ENCODE measurements at places on chromosomes 16 and 17.

DNA sequence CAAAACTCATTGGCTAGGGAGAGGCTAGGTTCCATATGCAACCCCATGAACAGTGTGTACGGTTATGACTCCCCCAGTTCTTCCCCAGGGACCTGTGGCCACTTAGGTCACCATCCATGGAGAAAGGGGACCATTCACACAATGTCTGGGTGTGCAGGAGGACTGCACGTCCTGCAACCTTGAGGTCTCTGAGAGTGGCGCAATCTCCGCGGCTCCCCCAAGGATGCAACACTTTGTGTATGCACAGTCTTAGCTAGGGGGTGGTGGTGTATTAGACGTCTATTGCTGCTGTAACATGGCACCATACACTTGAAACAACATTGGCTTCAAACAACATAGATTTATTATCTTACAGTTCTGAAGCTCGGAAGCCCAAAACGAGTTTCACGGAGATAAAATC is 65.6 kb upstream of the CBX4 start:
- no peak for DNase-seq

DNA sequence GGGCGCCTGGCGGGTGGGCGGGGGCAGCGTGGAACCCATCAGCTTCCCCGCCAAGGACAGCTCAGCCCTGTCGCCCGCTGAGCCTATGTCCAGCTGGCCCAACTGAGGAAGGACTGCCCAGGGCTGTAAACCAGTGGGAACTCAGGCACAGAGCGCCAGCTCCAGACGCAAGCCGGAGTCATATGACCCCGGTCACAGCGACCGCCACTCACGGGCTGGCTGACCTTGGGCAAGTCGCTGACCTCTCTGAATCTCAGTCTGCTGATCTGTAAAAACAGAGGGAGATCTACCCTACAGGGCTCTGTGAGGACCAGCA is 170.0 kb downstream of the C16orf78 start:
- DNase-seq, result no peak

GRCh38 chr17:49509588-49509917 is 14.5 kb downstream of the NGFR start:
- DNase-seq, result no peak

- no peak for DNase-seq
Observed at GRCh38 chr16:46973996-46974324, 486 bp upstream of the DNAJA2 start.

DNA sequence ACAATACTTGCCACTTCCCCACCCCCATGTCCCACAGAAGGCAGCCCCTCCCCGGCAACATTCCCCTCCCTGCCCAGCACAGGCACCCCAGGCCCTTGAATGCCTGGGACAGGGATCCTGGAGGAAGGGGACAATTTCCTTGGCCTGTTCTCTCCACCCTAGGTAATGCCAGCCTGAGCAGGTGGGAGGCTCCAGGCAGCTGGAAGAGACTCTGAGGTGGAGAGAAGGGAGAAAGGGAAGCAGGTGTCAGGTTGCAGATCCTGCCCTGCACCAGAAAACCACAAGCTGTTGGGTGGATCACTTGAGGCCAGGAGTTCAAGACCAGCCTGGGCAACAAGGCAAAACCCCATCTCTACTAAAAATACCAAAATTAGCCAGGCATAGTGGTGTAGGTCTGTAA is 8.9 kb downstream of the MPP2 start:
- no peak for DNase-seq

DNA sequence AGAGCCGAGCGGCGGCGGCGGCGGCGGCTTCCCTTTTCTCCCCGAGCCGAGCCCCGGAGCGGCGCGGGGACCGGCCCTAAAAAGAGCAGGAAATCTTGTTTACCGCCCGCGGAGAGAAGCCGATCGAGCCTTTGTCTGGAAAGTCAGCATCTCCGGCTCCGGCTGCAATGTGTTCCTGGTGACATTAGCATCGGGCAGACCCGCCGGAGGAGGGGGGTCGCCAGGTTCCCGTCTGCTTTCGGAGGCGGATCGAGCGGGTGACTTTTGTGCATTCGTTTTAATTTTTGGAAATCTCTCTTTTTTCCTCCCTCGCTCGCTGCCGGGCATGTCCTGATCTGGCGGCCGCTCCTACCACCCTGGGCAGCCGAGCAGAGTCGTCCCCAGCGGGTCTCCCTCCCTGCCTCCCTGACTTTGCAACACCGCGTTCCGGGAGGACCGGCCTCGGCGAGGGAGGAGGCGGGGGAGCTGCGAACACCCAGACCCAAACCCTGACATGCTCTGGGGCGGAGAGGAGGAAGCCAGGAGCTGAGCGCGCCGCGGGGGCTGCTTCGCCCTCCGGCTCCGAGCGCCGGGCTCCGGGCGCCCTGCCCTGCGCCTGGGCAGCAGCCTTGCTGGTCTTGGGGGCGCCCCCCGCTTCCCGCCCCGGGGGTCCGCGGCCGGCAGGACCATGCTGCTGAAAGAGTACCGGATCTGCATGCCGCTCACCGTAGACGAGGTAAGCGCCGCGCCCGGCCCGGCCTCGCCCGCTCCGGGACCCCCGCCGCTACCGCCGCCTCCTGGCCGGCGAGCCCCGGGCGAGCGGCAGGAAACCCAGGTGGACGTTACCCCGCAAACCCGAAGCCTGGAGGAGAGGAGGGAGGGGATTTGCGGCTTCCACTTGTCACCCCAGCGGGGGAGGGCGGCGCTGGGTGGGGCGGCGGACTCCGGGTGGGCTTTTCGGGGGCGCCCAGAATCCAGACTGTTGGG is 690 bp downstream of the PITPNC1 start:
- no peak for DNase-seq

DNA sequence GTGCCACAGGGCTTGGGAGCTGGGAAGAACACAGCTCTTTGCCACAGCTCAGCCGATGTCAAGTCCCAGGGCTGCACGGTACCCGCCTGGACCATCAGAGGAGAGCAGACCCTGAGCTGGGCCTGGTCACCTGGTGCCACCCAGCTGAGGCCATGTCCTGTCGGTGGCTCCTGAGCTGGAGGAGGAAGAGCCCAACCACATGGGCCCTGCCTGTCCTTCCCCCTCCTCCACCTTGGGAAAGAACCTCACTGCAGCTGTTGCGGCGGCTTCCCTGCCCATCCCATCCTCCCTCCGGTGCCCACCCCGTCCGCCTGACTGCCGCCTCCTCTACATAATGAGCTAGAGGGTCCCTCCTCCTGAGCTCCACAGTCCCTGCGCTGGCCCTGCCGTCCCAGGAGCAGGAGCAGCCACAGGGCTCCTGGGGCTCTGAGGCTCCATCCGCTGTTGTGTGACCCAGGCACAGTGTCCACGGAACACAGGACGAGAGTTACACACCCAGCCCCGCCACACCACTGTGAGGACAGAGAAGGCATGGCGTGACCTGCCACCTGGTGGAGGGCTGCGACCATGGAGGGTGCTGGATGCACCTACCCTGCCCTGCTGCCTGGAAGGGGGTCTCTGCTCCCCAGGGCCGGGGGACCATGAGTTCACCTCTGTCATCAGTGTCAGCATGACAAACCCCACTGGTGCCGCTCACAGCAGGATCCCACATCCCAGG is 21.4 kb upstream of the CHMP6 start:
- no peak for DNase-seq

DNA sequence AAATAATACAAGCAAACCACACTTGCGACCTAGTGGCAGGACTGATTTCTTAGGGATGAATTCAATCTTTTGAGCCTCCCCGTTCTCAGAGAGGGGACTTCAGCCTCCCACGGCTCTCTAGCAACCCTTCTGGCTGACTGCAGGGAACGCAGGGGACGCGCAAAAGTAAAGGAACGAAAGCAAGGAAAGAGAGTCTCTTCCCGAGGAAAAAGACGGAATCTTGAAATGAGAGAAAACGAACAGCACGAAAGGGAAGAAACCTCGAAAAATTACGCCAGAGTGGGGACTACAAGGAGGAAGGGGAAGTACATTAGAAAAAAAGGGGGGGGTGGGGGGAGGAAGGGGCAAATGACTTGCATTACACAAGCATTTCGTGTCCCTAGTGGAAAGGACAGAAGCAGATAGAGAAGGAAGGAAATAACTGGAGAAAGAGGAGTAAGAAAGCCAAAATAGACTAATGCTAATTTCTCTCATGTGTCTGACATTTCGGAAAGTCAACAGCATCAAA is 1.2 kb downstream of the GRB2 start:
- DNase-seq, result peak; percentile 57

DNA sequence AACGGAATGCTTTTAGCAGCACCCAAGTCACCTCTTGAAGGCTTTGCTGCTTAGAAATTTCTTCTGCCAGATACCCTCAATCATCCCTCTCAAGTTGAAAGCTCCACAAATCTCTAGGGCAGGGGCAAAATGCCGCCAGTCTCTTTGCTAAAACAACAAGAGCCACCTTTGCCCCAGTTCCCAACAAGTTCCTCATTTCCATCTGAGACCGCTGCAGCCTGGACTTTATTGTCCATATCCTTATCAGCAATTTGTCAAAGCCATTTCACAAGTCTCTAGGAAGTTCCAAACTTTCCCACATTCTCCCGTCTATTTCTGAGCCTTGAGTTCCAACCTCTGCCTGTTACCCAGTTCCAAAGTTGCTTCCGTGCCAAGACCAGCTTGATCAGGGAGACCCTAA is 27.4 kb downstream of the TMC6 start:
- DNase-seq, result no peak

DNA sequence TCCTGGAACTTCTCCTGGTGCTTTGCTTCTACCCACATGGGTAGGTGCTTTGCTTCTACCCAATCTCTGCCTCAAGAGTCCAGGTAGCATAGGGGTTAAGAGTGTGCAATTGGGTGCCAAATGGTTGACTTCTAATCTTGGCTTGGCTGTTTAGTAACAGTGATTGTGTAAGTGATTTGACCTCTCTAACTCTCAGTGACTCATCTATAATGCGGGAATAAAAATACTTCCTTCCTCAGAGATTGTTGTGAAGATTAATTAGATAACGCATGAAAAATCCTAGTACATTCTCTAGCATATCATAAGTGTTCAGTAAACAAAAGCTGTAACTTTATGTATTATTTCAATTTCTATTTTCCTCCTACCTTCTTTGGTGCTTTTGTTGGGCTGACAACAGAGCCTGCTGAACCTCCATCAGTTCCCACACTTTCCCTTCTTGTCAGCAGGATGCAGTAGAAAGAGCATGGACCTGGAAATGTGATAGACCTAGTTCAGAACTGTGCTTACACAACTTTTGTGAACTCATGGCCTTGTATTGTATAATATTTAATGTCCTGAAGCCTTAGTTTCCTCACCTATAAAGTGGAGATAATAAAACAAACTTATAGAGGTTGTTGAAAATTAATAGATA is 72.9 kb upstream of the SMIM36 start:
- no peak for DNase-seq

GRCh38 chr17:68564415-68565111 is 36.6 kb downstream of the FAM20A start:
- no peak for DNase-seq

- DNase-seq, result no peak
Observed at GRCh38 chr17:29870836-29871465, 59.1 kb downstream of the SSH2 start.

- no peak for DNase-seq
Observed at GRCh38 chr17:48883171-48883570, 9.4 kb upstream of the ATP5MC1 start.

GRCh38 chr16:55964923-55965475 is 89.8 kb upstream of the CES5A start:
- DNase-seq, result no peak

DNA sequence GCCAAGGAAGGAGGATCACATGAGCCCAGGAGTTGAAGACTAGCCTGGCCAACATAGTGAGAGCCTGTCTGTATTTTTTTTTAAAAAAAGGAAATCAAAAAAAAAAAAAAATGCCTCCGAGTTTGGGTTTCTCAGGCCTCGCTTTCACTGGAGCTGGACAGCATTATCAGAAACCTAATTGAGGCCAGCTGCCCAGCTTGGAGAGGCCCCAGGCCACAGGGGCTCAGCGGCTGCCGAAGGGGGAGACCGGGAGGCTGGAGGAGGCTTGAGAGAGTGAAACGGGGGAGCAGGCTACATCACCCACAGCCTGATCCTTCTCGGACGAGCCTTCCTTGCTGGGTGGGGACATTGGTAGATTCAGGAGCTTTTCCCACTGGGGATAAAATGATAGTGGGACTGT is 5.1 kb downstream of the TTYH2 start:
- no peak for DNase-seq

DNA sequence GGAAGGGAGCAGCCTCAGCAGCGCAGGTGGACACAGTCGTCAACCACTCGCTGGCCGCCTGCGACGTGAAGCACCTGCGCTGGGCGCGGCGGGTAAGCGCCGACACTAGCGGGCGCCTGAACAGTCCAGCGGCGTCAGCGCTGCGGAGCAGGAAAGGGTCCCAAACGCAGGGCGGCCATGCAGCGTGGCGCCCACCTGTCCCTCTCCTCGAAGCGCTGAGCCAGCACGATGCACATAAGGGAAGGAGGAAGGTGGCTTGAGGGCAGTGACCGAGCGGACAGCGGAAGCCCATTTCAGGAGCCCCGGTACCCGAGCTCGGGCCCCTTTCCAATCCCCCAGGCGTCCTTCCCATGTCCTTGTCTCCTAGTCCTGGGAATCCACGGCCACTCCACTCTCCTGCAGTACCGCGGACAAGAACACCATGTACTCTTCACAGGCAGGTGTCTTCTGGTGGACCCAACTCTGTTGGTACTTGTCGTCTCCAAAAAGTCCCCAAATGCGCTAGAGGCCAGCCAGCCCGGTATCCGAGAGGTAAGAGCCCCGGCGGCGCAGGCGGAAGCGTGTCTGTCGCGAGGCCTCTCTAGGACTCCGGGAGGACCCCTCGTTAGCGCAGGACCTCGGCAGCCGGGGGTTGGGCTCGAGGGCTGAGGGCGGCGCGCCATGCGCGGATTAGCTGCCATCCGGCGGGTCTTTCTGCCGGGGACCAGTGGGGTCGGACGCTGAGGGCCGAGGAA is 14.4 kb downstream of the ZNF232 start:
- no peak for DNase-seq

Measured in SIG-M5 (cell line).